Endothelial cell (in vitro differentiated cells): ENCODE measurements at places on chromosomes 6 and 20. TPM values are rescaled to one million over a fixed set of nuclear protein-coding genes. Genes with fewer than 3 reads are reported as not detected.

GRCh38 chr6:166774292-166774691, 147.2 kb upstream of the RPS6KA2 start:
- no peak overlapping the region for H3K27ac ChIP-seq
- DNase-seq: peak; percentile 0
- peaks cover 2% of the 10 kb centered on the region for H3K27me3 ChIP-seq
- H3K4me1 ChIP-seq: peaks cover 4% of the 10 kb centered on the region
- H3K4me3 ChIP-seq: no peak overlapping the region

GRCh38 chr6:2730353-2731107, 20.2 kb downstream of the MYLK4 start:
- no peak overlapping the region for H3K4me3 ChIP-seq
- H3K36me3 ChIP-seq: no peaks in the 10 kb centered on the region
- peaks cover 3% of the 10 kb centered on the region for H3K4me1 ChIP-seq
- H3K27ac ChIP-seq: no peak overlapping the region

- no peak overlapping the region for H3K4me3 ChIP-seq
- H3K4me1 ChIP-seq: peaks cover 27% of the 10 kb centered on the region
- no peak overlapping the region for H3K27ac ChIP-seq
- no peaks in the 10 kb centered on the region for H3K36me3 ChIP-seq
- peaks cover 17% of the 10 kb centered on the region for H3K27me3 ChIP-seq
These were observed 34.5 kb upstream of the PCMTD2 start for GRCh38 chr20:64220891-64221527.

- H3K36me3 ChIP-seq: peaks cover 34% of the 10 kb centered on the region
- peak overlapping the region; percentile 100 for H3K27ac ChIP-seq
- peak; percentile 69 for DNase-seq
- peak overlapping the region; percentile 99 for H3K4me3 ChIP-seq
- H3K4me1 ChIP-seq: peaks cover 45% of the 10 kb centered on the region
These were observed 2.2 kb downstream of the PPP1R10 start for GRCh38 chr6:30614843-30615218.

- peaks cover 21% of the 10 kb centered on the region for H3K27me3 ChIP-seq
- H3K36me3 ChIP-seq: peaks cover 13% of the 10 kb centered on the region
- peak; percentile 53 for DNase-seq
- H3K4me1 ChIP-seq: peaks cover 17% of the 10 kb centered on the region
- peak within 1 kb of the TSS; percentile 31 for H3K27ac ChIP-seq
These were observed at the start of gene SLC4A11 for GRCh38 chr20:3239026-3239866. Gene SLC4A11 (minus strand): TSS chr20:3239190. CDS start chr20:3239137, 53 bp downstream.

GRCh38 chr6:132715204-132715603, 1.3 kb upstream of the VNN1 start:
- H3K27ac ChIP-seq: no peak overlapping the region

DNA sequence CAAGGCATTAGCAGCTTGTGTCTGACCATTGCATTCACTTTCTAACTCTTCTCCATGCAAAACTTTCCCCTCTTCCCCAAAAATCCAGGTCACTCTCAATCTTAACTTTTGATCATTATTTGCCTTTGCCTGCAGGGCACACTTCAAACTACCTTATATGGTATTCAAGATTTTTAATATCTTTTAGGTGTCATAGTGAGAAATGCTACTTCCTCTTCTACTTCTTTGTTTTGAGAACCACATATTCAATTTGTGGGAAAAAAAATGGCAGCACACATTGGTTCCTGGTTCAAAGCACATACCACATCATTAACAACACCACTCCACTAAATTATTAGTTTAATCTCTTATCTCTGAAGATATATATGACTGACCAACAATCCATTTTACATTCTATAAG, 1267.0 kb upstream of the CITED2 start:
- no peak overlapping the region for H3K4me3 ChIP-seq
- no peaks in the 10 kb centered on the region for H3K27me3 ChIP-seq
- peaks cover 3% of the 10 kb centered on the region for H3K36me3 ChIP-seq
- no peak for DNase-seq

- no peak overlapping the region for H3K27ac ChIP-seq
- DNase-seq: no peak
- no peak overlapping the region for H3K4me3 ChIP-seq
- no peaks in the 10 kb centered on the region for H3K36me3 ChIP-seq
- H3K27me3 ChIP-seq: no peaks in the 10 kb centered on the region
These were observed 699.3 kb downstream of the RNF144B start for GRCh38 chr6:19086480-19086879.

- no peak overlapping the region for H3K4me3 ChIP-seq
- peaks cover 1% of the 10 kb centered on the region for H3K27me3 ChIP-seq
- no peak for DNase-seq
- no peak overlapping the region for H3K27ac ChIP-seq
These were observed 20.1 kb upstream of the ZNF451 start for GRCh38 chr6:57069920-57070331.

GRCh38 chr6:24451581-24452388, 37.6 kb downstream of the GPLD1 start:
- no peak overlapping the region for H3K27ac ChIP-seq
- H3K4me1 ChIP-seq: peaks cover 18% of the 10 kb centered on the region
- peaks cover 2% of the 10 kb centered on the region for H3K27me3 ChIP-seq

- no peak overlapping the region for H3K4me3 ChIP-seq
- H3K27me3 ChIP-seq: no peaks in the 10 kb centered on the region
- H3K4me1 ChIP-seq: no peaks in the 10 kb centered on the region
- DNase-seq: no peak
These were observed 497.8 kb upstream of the ARID1B start for GRCh38 chr6:156279261-156279969.

- H3K27me3 ChIP-seq: peaks cover 8% of the 10 kb centered on the region
- no peak overlapping the region for H3K27ac ChIP-seq
- peaks cover 6% of the 10 kb centered on the region for H3K36me3 ChIP-seq
- DNase-seq: no peak
- peaks cover 2% of the 10 kb centered on the region for H3K4me1 ChIP-seq
These were observed 8.5 kb downstream of the EBF4 start for GRCh38 chr20:2700913-2701620.

GRCh38 chr20:35821807-35822242, 50.0 kb downstream of the PHF20 start:
- H3K27me3 ChIP-seq: no peaks in the 10 kb centered on the region
- DNase-seq: no peak
- no peaks in the 10 kb centered on the region for H3K4me1 ChIP-seq
- peaks cover 30% of the 10 kb centered on the region for H3K36me3 ChIP-seq
- no peak overlapping the region for H3K4me3 ChIP-seq

- peaks cover 27% of the 10 kb centered on the region for H3K4me1 ChIP-seq
- H3K36me3 ChIP-seq: peaks cover 3% of the 10 kb centered on the region
- H3K4me3 ChIP-seq: no peak overlapping the region
- peaks cover 42% of the 10 kb centered on the region for H3K27me3 ChIP-seq
- no peak overlapping the region for H3K27ac ChIP-seq
These were observed 1.9 kb downstream of the FOXA2 start for GRCh38 chr20:22582386-22582963.

GRCh38 chr20:17500826-17501225, 30.4 kb downstream of the BFSP1 start:
- H3K4me3 ChIP-seq: no peak overlapping the region
- no peak overlapping the region for H3K27ac ChIP-seq
- H3K36me3 ChIP-seq: no peaks in the 10 kb centered on the region
- peaks cover 6% of the 10 kb centered on the region for H3K4me1 ChIP-seq
- no peak for DNase-seq

DNA sequence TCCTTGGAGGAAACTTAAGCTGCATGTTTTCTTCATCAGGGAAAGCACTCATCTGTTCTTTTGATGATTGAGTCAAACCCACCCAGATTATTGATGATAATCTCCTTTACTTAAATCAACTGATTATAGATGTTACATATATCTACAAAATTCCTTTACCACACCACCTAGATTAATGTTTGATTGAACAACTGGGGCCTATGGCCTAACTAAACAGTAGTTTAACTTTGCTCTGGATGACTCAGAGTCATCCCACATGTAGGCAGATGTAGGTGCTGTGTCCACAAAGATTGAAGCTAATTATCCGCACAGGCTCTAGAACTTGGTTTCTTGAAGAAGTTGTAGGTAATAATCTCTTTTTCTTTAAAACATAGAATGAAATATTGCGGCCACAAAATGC, 42.2 kb downstream of the PKIB start:
- peaks cover 5% of the 10 kb centered on the region for H3K36me3 ChIP-seq
- H3K27ac ChIP-seq: no peak overlapping the region
- peaks cover 2% of the 10 kb centered on the region for H3K27me3 ChIP-seq
- no peak for DNase-seq

DNA sequence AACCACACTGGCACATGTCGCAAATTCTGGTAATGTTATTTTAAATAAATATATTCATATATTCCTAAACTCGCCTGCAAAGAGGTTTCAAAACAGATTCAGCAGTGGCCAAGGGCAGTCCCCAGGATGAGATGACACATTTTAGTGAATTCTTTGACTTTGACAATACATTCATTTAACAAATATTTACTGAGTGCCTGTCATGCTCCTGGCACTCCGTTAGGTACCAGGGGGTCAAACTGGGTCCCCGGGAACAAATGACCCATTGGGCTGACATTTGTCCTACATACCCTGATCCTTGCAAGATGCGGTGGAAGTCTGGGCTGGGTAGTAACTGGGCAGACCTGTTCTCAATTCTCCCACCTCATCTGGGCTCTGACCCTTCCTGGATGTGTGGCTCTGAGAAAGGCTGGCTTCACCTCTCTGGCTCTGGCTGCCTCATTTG, 74.9 kb downstream of the FYN start:
- no peak for DNase-seq
- H3K36me3 ChIP-seq: peaks cover 21% of the 10 kb centered on the region
- no peak overlapping the region for H3K27ac ChIP-seq
- H3K4me1 ChIP-seq: peaks cover 51% of the 10 kb centered on the region
- H3K4me3 ChIP-seq: no peak overlapping the region
- peaks cover 7% of the 10 kb centered on the region for H3K27me3 ChIP-seq

DNA sequence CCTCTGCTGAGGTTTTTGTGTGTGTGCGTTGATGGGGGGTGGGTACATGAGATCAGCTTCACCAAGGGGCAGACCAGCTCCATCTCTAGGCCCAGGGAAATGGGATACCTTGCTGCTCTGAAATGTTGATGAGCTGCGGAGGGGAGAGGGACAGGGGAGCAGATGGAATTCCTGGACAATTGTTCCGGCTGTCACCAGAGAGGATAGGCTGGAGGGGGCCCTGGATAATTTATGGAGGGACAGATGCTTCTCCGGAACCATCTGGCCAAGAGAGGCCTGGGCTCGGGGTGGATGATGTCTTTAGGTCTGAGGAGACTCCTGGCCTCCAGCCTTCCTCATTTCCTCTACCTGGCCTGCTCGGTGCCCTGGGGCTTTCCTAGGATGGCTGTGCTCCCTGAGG, 1.9 kb upstream of the TJAP1 start:
- peaks cover 1% of the 10 kb centered on the region for H3K27me3 ChIP-seq
- no peak for DNase-seq
- H3K27ac ChIP-seq: no peak overlapping the region
- no peaks in the 10 kb centered on the region for H3K36me3 ChIP-seq
- H3K4me1 ChIP-seq: peaks cover 21% of the 10 kb centered on the region

DNA sequence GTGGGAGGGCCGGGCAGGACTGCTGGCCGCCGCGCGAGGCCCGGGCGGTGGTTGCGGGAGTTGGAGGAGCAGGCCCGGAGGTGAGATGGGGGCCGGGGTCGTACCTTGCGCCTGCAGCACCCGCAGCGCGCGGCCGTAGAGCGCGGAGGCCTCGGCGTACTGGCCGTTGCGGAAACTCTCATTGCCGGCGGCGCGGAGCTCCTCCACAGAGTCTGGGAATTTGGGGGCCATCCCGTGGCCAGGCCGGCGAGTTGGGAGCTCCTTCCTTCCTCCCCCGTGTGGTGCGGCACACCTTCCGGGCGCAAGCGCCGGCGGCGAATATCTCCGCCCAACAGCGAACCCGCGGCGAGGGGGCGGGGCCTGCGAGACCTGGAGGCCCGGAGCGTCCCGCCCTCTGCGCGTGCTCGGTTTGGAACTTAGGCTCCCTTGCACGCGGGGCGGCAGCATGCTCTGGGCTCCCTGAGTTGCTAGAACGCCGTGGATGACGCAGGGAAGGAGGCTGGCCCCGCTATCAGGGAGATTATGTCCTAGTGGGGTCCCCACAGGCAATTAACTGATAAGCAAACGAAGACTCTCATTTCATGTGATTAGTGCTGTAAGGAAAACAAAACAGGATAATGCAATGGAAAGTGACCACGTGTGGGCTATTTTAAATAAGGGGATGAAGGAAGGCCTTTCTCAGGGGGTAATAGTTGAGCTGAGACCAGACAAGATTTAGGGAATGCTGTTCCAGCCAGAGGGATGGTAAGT, at the start of gene TOMM34:
TOMM34 (minus strand) TSS at position 295 of the 750 bp plus-strand sequence; CDS start at position 231, 64 bp downstream.
- H3K4me1 ChIP-seq: peaks cover 37% of the 10 kb centered on the region
- peak within 1 kb of the TSS; percentile 77 for H3K27ac ChIP-seq
- H3K4me3 ChIP-seq: peak within 1 kb of the TSS; percentile 93
- H3K36me3 ChIP-seq: peaks cover 6% of the 10 kb centered on the region
- H3K27me3 ChIP-seq: peaks cover 11% of the 10 kb centered on the region

DNA sequence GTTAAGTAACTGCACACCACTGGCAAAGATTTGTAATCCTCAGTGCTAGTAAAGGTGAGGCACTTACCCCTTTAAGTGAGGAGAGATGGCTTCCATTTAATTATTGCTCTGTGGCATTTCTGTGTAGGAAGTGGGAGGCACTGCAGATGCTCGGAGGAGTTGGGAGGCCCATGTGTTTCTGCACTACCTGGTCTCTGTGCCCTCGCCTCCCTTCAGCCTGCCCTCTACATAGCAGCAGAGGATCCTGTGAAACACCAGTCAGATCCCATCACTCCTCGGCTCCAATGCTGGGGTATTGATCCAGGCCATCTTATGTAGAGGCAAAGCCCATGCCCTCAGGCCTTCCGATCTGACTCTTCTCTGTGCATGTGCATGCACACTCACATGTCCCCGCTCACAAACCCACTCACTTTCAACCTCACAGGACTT, 67.0 kb downstream of the SLX4IP start:
- H3K27ac ChIP-seq: no peak overlapping the region
- H3K27me3 ChIP-seq: no peaks in the 10 kb centered on the region
- H3K36me3 ChIP-seq: no peaks in the 10 kb centered on the region
- peaks cover 18% of the 10 kb centered on the region for H3K4me1 ChIP-seq
- no peak overlapping the region for H3K4me3 ChIP-seq

DNA sequence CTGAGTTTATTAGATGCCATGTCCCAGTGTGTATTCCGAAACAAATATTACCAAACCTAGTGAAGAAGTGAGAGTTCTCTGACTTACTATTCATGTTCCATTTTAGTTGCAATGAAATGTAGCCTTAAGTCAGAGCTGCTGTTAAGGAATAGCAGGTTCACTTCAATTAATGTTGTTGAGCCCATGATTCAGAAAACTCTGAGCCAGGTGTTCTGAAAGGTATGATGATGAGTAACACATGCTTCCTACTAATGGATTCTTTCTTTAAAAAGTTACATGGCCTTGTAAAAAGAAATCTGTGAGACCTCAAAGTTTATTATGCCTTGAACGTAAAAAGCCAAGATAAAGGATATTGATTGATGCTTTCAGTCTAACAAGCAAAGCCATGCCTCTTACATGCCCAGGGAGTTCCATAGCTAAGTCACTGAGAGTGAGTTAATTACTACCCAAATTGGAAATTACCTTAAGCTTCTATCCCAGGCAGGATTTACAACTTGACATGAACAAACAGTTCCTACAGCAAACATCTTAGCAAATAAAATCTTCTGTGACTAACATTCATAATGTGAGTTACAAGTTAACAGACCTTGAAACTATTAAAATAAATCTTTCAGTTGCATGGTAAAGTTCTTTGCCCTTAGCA, 122.9 kb downstream of the AKAP7 start:
- no peaks in the 10 kb centered on the region for H3K27me3 ChIP-seq
- no peak overlapping the region for H3K27ac ChIP-seq
- no peak overlapping the region for H3K4me3 ChIP-seq
- peaks cover 6% of the 10 kb centered on the region for H3K4me1 ChIP-seq
- no peak for DNase-seq

The VWA7 gene
- total RNA-seq: 0.74 TPM

The MUC22 gene
- not detected for total RNA-seq

The SLC25A27 gene
- 4.7 TPM for total RNA-seq

The MUCL3 gene
- total RNA-seq: not detected

The ZBTB12 gene
- total RNA-seq: 9.0 TPM

The ABHD16B gene
- total RNA-seq: not detected

The BCAS4 gene
- 7.6 TPM for total RNA-seq

The TJAP1 gene
- 41.8 TPM for total RNA-seq

The EGFL8 gene
- total RNA-seq: 37.4 TPM

The BMP6 gene
- total RNA-seq: 0.97 TPM

The TRAPPC3L gene
- total RNA-seq: not detected
